ENCODE measurements at places on chromosomes 6 and 20.
A peak's percentile ranks its signal among the peaks of the same experiment; 100 is the strongest.

- no peak for DNase-seq
These were observed 4.9 kb upstream of the UQCC2 start for GRCh38 chr6:33716379-33716778.

GRCh38 chr20:46179862-46180261 lies 61.7 kb downstream of the CD40 start:
- no peak for DNase-seq

- DNase-seq, result no peak
These were observed 62.2 kb upstream of the MAP3K4 start for GRCh38 chr6:160929361-160929760.

DNA sequence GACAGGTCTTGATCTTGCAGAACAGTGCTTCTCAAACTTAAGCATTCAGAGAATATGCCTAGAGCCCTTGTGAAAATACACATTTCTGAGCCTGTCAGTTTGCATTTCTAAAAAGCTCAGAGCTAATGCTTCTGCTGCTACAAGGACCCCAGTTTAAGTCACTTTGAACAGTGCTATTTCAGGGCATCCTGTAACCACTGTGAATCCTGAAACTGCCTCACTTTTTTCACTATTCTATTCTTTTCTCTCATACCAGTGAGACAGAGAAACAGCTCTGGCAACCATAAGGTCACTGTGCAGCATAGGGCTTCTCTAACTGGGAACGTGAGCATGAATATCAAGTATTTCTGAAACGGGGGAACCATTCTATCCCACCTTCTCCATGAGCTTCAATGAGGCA lies 51.2 kb downstream of the LGSN start:
- no peak for DNase-seq

GRCh38 chr6:142935553-142936517 lies 9.1 kb downstream of the HIVEP2 start:
- peak; percentile 29 for DNase-seq

DNA sequence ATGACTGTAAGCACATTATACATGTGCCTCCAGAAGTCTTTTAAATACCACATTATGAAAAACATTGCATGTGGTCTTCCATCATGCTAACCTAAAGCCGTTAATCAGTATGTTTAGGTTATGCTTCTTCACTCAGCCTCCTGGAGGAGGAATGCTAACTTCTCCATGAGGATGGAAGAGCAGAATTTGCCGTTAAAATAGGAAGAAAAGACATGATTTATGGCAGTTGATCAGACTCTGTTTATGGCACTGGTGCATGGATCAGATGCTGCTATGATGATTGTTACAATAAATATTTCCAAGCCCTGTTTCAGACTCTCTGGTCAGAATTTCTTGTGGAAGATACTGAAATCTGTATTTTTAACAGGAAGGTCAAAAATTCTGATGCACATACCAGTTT lies 31.7 kb downstream of the MAP3K4 start:
- DNase-seq, result no peak

- no peak for DNase-seq
These were observed 954.7 kb upstream of the MAN1A1 start for GRCh38 chr6:120304223-120304622.
